Myometrial cell (primary cell): ENCODE measurements at places on chromosomes 11 and 22. TPM values are rescaled to one million over a fixed set of nuclear protein-coding genes. Genes with fewer than 3 reads are reported as not detected.

ADAMTS8 gene
- total RNA-seq, result not detected in 2 replicates

SYCE3 gene
- total RNA-seq, result not detected in 2 replicates

OLFML1 gene
- 0.53 TPM in 1 of 2 replicates, not detected in the other for total RNA-seq

P2RX6 gene
- 1.2 TPM in 1 of 2 replicates, not detected in the other for total RNA-seq

SERHL2 gene
- 6.9 and 20.2 TPM in 2 replicates for total RNA-seq

CHADL gene
- total RNA-seq, result 0.29 and 0.89 TPM in 2 replicates

MYO18B gene
- 0.29 TPM in 1 of 2 replicates, not detected in the other for total RNA-seq

SCO2 gene
- total RNA-seq, result 0.58 and 1.4 TPM in 2 replicates

GTF2H1 gene
- 42.7 and 46.8 TPM in 2 replicates for total RNA-seq

F2 gene
- not detected in 2 replicates for total RNA-seq

POLR2F gene
- 67.3 and 114 TPM in 2 replicates for total RNA-seq
